Hematopoietic multipotent progenitor cell (in vitro differentiated cells): ENCODE measurements at places on chromosomes 12 and 14.

- no peak for DNase-seq
These were observed 65.8 kb upstream of the COCH start for GRCh38 chr14:30808576-30808975.

DNA sequence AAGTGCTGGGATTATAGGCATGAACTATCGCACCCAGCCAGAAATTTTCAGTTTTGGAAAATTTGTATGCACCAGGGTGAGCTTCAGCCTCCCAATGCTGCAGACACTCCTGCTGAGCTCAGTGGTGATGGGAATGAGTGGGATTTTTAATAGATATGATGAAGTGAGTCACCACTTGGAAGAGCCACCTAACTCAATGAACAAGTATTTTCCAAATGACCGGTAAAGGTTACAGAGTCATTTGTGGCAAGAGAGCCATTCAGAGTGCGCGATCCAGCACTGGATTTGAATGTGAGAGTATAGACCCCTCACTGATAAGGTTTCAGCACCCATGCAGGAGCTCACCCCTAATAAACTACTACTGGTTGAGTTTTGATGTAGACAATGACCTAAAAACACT lies 100.7 kb downstream of the PPP2R5C start:
- DNase-seq = no peak

- DNase-seq = no peak
These were observed at the start of gene GPRC5A for GRCh38 chr12:12891080-12891880. TSS of gene GPRC5A (plus strand) at chr12:12891562. CDS start at chr12:12908250, 16,688 bp downstream.

- DNase-seq = no peak
These were observed 169.5 kb downstream of the CHST11 start for GRCh38 chr12:104626069-104626837.

- no peak for DNase-seq
These were observed 8.6 kb downstream of the GLTP start for GRCh38 chr12:109871668-109872314.

DNA sequence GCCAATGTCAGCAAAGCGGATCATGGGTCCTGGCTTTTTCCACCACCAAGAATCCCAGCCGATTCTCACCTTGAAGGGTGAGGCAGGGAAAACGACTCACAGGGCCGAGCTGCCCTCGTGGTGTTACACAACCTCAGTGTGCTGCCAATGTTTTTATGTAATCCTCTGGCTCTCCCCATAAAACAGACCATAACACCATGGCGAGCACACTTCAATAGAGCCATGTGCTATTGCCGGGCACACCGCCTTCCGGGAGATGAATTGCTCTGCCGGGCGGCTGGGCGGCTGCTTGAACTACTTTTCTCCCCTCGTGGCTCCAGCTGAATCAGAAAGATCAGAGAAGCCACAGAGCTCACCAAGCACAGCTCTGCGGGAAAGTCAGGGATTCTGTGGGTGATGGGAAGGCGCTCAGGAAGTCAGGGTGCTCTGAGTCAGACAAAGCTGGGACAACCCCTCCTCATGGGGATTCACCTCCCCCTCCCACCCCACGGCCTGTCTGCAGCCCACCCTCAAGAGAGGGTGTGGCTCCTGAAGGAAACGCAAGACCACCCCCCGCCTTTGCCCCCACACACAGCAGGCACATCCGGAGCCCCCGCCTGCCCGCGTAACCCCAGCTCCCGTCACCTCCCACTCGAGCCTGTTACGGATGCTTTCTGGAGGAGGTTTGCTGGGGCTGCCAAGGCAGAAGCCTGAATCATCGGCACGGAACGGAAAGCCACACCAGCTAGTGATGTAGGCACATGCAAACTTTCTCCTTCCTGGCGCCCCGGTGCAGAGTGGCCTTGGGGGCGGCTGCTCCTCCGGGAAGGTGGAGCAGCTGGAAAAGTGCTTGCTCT lies 1.8 kb downstream of the GALNT9 start:
- DNase-seq = peak; percentile 56

DNA sequence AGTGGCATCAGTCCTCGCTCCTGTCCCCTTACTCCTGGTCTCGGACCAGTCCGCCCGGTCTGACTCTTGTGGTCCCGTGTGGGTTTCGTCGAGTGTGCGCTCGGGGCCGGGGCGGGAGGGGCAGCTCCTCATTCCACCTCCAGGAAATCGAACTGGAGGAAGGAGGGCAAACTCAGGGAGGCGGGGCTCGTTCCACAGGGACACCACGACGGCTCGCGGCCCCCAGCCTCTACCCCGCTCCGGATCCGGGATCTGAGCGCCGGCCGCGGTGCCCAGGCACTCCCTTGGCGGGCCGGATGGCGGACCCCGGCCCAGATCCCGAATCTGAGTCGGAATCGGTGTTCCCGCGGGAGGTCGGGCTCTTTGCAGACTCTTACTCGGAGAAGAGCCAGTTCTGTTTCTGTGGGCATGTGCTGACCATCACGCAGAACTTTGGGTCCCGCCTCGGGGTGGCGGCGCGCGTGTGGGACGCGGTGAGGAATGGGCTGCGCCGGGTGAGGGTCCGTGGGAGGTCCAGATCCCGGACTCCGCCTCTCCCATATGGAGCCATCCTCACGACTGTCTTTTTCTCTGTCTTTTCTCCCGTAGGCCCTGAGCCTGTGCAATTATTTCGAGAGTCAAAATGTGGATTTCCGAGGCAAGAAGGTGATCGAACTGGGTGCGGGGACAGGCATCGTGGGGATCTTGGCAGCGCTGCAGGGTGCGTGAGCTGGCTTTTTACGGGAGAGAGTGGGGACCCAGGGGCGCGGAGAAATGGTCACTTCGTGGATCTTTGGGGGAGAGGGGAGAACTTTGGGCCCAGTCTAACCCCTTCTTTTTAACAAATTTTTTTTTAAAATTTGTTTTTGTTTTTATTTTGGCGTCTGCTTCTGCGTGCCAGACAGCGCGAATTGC lies at the start of gene EEF1AKMT3:
EEF1AKMT3 (plus strand) TSS at position 186 of the 894 bp plus-strand sequence; CDS start at position 297, 111 bp downstream.
- DNase-seq = no peak

GRCh38 chr12:111672822-111673381 lies 12.9 kb downstream of the BRAP start:
- no peak for DNase-seq

DNA sequence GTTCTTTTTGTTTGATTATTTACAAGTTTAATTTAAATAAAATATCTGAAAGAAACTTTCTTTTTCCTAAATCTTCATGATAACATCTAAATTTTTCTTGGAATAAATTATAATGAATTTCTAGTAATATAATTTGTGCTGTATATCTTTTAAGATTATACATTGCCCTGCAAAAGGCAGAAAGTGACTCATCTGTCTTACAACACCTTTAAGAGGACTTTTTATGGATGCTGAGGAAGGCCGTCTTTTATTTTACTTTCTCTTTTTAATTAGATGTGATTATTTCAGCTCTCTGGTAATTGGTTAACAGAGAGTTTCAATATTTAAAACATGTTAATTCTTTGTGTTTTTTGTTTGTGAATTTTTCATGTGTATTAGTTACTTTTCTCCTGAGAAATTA lies 598.4 kb downstream of the RPL10L start:
- no peak for DNase-seq

DNA sequence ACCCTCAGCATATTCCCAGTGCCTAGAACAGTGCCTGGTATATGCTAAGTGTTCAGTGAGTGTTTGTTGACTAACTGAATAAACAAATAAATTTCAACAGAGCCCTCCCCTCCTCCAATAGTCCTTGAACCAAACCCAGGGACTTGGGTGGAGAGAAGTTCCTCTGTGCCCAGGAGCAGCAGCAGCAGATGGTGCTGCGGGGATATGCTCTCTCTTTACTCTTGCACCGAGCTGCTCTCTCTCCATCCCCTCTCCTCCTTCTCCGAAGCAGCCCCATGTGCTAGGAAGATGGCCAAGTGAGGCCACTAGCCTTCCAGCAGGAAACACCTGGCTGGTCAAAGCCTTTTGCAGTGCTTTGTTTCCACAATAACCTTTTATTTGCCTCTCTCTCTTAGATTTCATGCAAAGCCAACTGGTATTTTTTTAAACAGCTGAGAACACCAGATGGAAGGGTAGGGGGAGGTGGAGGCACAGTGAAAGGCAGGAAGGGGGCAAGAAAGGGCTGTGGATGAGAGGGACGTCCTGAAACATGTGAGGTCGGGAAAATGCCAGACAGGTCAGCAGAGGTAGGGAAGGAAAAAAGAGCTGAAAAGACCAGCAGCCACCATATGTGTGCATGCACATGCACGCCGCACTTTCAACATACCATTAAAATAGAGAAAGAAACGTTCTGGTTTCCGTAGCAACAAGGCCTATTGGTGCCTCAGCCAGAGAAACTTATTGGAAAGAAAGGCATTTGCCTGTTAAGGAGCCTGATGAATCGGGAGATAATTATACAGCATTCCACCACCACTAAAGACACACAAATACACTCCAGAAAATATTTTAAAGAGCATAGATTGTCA lies 78.9 kb downstream of the EMP1 start:
- no peak for DNase-seq

GRCh38 chr14:73242357-73242901 lies 5.1 kb downstream of the PAPLN start:
- DNase-seq = no peak

- no peak for DNase-seq
These were observed 8.0 kb upstream of the CERS5 start for GRCh38 chr12:50174971-50175715.

GRCh38 chr14:83541147-83541546 lies 1988.8 kb upstream of the FLRT2 start:
- no peak for DNase-seq

- no peak for DNase-seq
These were observed 256.9 kb downstream of the ZFP36L1 start for GRCh38 chr14:68536018-68536410.

- no peak for DNase-seq
These were observed 69.3 kb downstream of the ANKS1B start for GRCh38 chr12:99915251-99916082.

DNA sequence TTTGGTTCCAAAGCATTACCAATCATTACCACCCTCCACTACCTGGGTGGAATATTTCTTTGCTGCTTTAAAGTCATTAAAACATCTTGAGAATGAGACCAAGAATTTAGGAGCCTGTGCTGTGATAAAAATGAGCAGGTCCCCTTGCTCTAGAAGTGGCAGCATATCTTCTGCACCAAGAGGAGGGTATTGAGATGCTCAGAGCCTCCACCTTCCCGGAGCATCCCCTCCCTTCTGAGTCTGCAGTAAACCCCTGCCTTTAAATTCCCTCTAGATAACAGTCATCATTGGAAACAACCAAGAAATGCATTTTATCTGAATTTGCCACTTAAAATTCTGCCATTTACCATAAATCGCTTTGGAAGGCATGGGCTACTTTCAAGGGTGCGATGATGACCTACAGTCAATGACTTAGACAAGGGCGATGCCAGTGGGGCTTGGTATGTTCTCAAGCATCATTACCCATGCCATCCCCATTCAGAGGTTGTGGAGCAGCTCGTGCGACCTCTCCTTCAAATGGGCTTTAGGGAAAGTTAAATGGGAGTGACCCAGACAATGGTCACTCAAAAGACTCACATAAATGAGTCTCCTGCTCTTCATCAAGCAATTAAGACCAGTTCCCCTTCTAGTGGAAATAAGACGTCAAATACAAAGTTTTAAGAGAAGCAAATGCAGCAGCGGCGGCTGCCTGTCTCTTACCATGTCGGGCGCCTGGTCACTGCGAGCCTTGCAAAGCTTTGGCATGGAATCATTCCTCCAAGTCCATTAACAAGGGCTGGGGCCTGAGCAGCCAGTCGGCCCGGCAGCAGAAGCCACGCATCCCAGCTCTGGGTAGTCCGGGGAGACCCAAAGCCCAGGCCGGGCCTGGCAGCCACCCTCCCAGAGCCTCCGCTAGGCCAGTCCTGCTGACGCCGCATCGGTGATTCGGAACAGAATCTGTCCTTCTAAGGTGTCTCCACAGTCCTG lies 334.5 kb downstream of the TMEM121 start:
- no peak for DNase-seq

GRCh38 chr14:76537906-76538647 lies 162.1 kb downstream of the ESRRB start:
- DNase-seq = no peak

DNA sequence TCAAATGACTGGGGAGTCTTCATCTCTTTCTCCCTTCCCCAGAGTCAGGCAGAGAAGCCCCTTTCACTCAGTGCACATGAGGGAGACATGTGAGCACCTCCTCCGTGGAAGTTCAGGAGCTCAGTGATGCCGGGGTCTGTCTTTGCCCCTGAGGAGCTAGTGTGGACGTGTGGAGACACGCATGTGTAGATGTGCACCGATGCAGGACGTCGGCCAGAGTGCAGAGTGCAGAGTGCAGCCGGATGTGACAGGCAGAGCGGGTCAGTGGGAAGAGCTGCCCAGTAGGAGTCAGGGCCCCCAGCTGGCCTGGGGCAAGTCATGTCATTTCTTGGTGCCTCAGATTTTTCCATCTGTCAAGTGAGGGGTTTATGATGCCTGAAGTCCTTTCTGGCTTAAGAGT lies 20.7 kb downstream of the TSPAN9 start:
- DNase-seq = no peak

- no peak for DNase-seq
These were observed 214.8 kb downstream of the DPF3 start for GRCh38 chr14:72679141-72679535.

DNA sequence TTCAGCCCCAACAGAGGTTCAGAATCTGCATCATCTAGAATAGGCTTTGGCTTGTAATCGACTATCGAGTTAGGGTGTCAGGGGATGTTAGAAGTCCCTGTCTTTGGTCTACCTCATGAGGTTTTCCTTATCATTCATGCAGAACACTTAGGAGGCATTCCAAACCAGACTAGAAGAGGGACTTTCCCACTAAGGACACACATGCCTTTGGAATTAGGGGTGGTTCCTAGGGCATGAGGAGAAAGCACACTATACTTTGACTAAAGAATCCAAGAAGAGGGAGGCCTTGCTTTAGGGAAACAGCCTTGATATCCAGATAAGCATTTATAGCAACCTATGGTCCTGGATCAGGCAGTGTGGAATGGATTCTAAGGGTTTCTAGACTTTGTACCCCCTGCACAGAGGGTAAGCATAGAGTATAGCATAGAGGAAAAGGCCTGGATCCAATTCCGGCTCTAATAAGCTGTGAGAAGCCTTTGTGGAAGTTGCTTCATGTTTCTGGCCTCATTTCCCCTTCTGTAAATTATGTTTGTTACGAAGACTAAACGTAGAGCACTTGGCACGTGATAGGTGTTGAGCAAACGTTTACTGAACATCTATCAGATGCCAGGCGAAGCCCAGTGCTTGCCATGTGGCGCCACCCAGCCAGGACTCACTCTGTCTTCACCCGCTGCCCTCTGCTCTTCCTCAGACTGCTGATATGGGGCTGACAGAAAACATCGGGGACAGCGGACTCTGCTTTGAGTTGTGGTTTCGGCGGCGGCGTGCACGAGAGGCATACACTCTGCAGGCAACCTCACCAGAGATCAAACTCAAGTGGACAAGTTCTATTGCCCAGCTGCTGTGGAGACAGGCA lies 13.2 kb downstream of the ZNF219 start:
- no peak for DNase-seq
